Right ventricle myocardium superior (tissue), 1 donor: ENCODE measurements at places on chromosomes 11 and 22. TPM values are rescaled to one million over a fixed set of nuclear protein-coding genes. Genes with fewer than 3 reads are reported as not detected.

The PKNOX2 gene
- 5.8 TPM for total RNA-seq

The KCNJ1 gene
- not detected for total RNA-seq

The TMEM86A gene
- total RNA-seq = 4.3 TPM

The TMPRSS4 gene
- not detected for total RNA-seq

The NXPE1 gene
- total RNA-seq = not detected

The BTG4 gene
- not detected for total RNA-seq

The APOL5 gene
- total RNA-seq = not detected

The ANAPC15 gene
- 43.5 TPM for total RNA-seq

The PAMR1 gene
- total RNA-seq = 14.5 TPM

The OR51E1 gene
- total RNA-seq = 1.4 TPM

The BID gene
- 20.0 TPM for total RNA-seq

The USP2 gene
- total RNA-seq = 136 TPM

The PATE2 gene
- total RNA-seq = not detected

The AQP11 gene
- total RNA-seq = 0.91 TPM

The DUSP8 gene
- total RNA-seq = 7.7 TPM

The DERL3 gene
- total RNA-seq = 2.8 TPM

The AIFM3 gene
- 0.67 TPM for total RNA-seq

The RTN4R gene
- total RNA-seq = 0.75 TPM

The OR10A2 gene
- total RNA-seq = not detected

The CSF2RB gene
- 2.2 TPM for total RNA-seq

The OR51B4 gene
- not detected for total RNA-seq

The MISFA gene
- 13.3 TPM for total RNA-seq

The DCHS1 gene
- 9.6 TPM for total RNA-seq

The LYVE1 gene
- total RNA-seq = 77.2 TPM

The SYT7 gene
- total RNA-seq = 23.7 TPM

The GRK3 gene
- 3.7 TPM for total RNA-seq

The MYRF gene
- 0.16 TPM for total RNA-seq

The C1QTNF5 gene
- 15.1 TPM for total RNA-seq

The SCN3B gene
- 0.56 TPM for total RNA-seq

The CYB5R2 gene
- total RNA-seq = 1.0 TPM

The SLC29A2 gene
- total RNA-seq = 16.3 TPM

The MS4A7 gene
- 11.9 TPM for total RNA-seq

The OR52E8 gene
- total RNA-seq = not detected

The SLC15A3 gene
- total RNA-seq = 19.1 TPM

The GAB4 gene
- not detected for total RNA-seq

The OR2D2 gene
- not detected for total RNA-seq

The APOA4 gene
- total RNA-seq = not detected

The NOX4 gene
- total RNA-seq = 1.7 TPM

The OSM gene
- 0.11 TPM for total RNA-seq

The GVQW3 gene
- total RNA-seq = 1.5 TPM

The MN1 gene
- total RNA-seq = 6.3 TPM

The CELSR1 gene
- 7.6 TPM for total RNA-seq

The NAALADL1 gene
- 3.1 TPM for total RNA-seq

The TENM4 gene
- 0.81 TPM for total RNA-seq

The OR8A1 gene
- not detected for total RNA-seq

The TRIOBP gene
- total RNA-seq = 78.6 TPM

The NLRP10 gene
- total RNA-seq = not detected

The MUC6 gene
- not detected for total RNA-seq

The ALDH3B1 gene
- total RNA-seq = 4.4 TPM

The PRAME gene
- not detected for total RNA-seq

The TBX10 gene
- 0.51 TPM for total RNA-seq
